ENCODE measurements at places on chromosomes 11 and 22.

DNA sequence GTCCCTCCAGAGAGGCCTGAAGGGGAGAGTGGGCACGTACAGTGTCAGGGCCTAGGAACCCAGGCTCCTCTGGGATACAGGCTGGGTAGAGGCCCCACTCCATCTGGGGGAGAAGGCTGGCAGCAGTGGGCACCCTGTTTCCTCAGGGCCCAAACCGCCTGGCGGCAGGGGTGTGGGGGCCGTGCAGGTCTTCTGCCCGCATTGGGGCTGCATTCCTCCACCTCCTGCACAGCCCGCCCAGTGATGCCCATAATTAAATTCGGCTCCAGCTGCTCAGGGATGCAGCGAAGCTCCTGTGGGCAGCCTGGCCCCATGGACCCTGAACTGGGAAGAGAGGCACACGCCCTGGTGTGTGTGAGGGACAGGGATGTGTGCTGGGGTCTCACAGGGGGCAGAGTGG, 35.4 kb downstream of the KCNQ1OT1 start:
- DNase-seq: no peak

DNA sequence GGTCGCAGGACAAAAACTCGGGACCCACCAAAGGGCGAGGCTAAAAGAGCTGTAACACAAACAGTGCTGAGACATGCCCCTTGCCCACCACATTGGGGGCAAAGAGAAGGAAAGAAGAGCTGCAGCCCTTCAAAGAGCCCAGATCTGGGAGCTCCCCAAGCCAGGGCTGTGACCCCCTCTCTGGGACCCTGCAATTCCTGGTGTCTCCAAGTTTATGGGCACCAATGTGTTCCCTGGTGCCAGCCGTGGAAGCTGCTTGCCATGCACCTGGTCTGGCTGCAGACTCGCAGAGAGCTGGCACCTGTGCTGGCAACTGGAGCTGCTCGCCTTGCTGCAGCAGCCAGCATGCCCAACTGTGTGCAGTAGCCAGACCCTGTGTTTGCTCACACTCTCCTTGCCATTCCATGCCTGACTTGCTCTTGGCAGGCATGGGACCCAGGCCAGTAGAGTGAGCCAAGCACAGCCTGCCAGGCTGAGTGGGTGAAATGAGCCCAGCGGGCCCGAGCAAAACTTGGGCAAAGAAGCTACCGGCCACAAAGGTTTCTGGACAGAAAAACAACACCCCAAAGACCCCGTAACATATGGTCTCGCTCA, 16.0 kb downstream of the RRP8 start:
- no peak for DNase-seq

DNA sequence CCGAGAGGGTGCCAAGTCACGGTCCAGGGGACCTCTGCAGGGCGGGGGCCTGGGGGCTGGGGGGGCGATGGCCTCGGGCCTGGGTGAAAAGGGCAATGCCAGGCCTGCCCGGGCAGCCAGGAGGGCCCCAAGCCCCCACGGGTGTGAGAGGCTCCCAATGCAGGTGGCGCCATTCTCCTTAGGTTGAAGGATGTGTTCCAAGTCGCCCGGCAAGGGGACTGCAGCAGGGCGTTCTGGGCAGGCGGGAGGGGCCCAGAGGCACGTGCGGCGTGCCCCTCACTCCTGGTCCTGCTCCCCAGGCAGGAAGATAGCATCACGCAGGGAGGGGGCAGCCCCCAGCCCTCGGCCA, 730 bp upstream of the TNNI2 start:
- no peak for DNase-seq

DNA sequence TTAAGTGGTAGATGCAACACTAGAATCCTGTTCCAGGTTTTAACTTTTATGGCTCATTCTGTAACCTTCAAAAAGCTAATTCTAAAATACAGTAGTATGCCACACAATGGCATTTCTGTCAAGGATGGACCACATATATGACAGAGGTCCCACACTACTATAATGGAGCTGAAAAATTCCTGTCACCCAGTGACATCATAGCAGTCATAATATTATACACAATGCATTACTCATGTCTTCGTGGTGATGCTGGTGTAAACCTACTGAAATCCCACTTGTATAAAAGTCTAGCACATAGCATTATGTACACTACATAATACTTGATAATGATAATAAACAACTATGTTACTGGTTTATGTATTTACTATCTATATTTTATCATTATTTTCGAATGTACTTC, 12.1 kb downstream of the TYR start:
- DNase-seq: no peak

DNA sequence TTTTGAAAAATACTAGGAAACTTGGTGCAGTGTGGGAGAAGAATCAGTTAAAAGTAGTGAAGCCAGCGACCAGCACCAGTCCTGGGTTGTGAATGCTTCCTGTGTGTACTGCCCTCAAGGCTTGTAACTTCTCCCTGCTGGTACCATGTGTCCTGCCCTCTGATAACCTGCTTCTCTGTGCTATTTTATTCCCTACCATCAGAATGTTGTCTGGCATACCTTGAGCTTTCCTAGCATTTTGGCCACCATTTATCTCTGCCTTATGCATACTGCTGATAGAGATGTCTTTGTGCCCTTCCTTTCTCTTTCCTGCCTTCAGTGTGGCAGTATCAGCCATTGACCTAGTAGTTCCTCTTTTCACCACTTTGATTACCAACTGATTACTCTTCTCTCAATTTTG, 2.0 kb downstream of the GTF2H1 start:
- no peak for DNase-seq

- no peak for DNase-seq
Measured at GRCh38 chr11:76236092-76236999, 30.0 kb upstream of the WNT11 start.

DNA sequence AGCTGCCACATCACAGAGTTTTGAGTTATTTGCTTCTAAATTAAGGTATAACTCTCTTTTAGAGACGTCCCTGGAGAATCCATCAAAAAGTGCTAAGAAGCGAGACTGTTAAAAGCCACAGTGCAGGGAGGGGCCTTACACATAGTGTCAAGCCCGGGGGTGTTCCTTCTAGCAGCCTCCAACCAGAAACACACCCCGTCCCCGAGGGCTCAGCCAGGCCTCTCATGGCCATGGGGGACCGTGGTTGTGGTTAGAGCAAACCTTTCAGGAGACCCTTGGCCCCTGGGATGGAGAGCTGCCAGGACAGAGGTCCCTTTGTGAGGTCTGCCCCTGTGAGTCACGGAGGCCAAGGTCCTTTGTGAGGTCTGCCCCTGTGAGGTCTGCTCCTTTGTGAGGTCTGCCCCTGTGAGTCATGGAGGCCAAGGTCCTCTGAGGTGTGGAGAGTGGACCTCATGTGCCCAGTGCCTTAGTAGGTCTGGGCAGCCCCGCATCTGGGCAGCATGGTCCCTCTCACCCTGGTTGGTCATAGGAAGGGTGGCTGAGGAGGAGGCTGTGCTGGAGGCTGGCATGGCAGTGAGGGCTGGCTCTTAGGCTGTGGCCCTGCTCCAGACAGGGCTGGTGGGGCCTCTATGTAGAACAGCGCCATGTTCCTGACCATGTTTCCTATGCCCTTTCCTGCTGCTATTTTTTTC, 5.4 kb downstream of the GNAZ start:
- DNase-seq: no peak

- DNase-seq: no peak
Measured at GRCh38 chr11:70912226-70912840, 340.0 kb downstream of the SHANK2 start.

GRCh38 chr11:100761841-100762240, 74.8 kb downstream of the ARHGAP42 start:
- DNase-seq: no peak

DNA sequence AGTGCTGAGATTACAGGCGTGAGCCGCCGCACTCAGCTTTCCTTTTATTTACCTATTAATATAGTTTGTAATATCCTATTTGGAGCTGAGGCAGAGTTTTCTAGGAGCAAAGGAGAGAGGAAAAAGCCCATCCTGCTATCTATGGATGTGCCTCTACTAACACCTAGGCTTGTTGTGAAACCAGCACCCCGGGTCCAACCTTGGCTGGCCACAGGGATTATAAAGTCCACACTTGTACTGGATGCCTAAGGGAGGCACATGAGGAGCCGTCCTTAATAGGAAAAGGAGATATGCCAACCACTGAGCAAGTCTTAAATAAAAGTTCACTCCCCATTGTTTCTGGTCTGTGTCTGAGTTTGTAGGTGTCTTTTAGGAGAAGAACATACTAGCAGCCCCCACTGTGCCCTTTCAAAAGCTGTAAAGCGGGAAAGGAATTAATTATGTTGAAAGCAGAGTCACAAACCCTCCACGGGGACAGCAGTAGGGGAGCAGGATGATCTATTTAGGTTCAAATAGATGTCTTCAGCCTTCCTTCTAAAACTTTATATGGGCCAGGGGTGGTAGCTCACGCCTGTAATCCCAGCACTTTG, 29.3 kb downstream of the RRP7A start:
- no peak for DNase-seq

GRCh38 chr11:130601141-130601540, 152.7 kb downstream of the ADAMTS15 start:
- no peak for DNase-seq

DNA sequence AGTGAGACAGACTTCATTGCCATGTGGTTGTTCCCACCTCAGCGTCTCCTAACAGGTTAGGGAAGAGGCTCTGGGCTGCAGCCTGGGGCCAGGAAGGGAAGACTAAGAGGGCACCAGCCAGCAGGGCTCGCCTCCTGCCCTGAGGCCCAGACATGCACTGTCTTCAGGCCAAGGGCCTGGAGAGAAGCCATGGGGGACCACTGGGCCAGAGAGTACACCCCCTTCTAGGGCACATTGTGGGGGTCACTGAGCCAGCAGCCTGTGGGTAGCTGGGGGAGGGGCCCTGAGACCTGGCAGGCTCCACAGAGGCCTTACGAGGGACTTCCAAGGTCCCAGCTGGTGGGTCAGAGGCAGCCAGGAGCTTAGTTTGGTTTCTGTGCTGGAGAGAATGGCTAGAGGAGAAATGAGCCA, 25.0 kb upstream of the MYRF start:
- no peak for DNase-seq

DNA sequence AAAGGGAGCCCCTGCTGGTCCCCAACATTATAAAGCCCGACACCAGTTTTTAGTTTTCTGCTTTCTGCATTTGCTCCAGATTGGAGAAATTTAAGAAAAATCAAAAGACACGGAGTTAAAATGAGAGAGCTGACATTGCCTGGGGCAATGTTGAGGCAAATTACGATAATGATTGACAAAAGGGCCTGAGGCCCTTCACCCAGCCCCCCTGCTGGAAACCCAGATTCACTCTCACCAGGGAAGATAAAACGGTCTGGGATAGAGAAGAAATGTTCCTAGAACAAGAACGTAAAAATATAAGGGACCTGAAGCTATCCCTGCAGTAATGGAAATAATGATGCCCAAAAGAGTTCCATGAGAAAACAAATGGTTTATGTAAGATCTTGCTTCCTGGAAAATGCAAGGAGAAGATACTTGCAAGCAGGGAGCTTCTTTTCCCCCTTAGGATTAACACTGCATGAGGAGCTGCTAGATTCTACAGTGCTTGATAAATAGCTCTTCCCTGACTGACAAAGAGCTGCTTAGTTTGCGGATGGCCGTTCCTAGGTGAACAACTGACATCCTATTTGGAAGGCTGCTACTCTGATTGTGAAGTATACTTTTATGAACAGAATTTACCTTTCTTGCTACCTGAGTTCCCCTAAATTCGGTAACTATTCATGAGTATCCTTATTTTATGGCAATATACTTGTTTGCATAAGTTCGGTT, 40.6 kb upstream of the GNAZ start:
- DNase-seq: no peak

DNA sequence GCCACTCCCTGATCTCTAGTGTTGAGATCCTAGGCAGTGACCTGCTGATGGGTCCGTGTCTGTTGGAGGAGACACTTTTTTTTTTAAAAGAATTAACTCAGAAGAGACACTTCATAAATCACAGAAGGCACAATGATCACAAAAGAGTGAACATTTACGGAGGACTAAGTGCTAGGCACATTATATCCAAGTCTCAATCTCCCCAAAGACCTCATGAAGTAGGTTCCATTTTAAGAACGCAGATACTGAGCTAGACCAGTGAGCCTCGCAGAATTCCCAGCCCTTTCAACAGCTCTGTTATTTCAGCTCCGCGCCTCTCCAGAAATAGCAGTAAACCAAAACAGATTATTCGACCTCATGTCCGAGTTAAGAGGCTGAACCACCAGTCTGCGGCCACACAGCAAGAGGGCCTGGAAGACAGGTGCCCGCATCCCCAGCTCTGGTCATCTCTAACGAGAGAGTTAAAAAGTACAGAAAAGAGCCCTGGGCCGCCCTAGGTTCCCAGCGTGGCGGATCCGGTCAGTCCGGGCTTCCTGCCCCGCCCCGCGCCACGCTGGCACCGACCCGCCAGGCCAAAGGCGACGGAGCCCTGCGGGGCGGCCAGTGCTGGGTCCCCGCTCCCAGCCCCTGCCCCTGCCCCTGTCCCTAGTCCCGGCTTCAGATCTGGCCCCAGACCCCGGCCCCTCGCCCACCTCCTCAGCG, 612 bp downstream of the XBP1 start:
- DNase-seq: no peak

DNA sequence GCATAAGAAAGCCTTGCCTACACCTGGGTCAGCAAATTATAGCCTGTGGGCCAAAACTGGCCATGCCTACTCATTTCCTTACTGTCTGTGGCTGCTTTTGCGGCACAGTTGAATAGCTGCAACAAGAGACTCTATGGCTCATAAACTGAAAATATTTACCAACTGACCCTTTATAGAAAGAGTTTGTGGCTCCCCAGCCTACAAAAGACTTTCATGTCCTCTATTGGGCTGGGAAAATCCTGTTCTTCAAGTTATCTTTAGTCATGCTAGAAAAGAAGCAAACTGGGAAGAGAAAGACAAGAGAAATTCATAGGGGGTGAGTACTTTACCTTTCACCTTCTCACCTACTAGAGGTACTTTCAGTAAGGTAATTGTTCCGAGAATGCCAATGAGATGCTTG, 175.1 kb downstream of the SWAP70 start:
- DNase-seq: no peak

DNA sequence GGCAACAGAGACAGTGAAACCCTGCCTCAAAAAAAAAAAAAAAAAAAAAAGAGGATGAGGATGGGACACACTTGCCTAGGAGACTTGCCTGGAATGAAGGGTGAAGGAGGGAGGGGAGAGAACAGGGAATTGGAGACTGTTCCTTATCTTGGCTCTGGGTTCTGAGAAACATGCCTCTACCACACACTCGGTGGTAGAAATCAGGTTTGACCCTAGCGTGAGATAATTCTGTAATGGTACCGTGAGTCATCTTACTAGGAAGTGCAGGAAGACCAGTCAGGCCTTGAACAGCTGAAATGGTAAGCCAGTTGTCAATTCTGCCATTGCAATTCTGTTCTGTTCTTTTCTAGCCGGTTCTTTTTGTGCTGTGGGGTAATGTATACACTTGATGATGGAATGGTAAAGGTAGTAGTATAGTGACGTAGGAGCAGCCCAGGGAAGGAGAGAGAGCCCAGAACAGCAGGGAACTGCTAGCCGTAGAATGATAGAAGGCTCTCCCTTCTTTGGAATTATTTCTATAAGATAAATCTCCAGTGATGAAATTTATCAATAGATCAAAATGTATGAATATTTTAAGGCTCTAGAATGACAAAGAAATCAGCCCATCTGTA, 3.9 kb upstream of the AMBRA1 start:
- no peak for DNase-seq

Data from NK-92 treated with Interleukin-12 subunit alpha and Interleukin-12 subunit beta, amount 100 ng/mL, for 24 hours (cell line).